ENCODE measurements at places on chromosomes 7 and 10.

- DNase-seq, result no peak
Observed at GRCh38 chr7:36048141-36048901, 104.7 kb upstream of the EEPD1 start.

DNA sequence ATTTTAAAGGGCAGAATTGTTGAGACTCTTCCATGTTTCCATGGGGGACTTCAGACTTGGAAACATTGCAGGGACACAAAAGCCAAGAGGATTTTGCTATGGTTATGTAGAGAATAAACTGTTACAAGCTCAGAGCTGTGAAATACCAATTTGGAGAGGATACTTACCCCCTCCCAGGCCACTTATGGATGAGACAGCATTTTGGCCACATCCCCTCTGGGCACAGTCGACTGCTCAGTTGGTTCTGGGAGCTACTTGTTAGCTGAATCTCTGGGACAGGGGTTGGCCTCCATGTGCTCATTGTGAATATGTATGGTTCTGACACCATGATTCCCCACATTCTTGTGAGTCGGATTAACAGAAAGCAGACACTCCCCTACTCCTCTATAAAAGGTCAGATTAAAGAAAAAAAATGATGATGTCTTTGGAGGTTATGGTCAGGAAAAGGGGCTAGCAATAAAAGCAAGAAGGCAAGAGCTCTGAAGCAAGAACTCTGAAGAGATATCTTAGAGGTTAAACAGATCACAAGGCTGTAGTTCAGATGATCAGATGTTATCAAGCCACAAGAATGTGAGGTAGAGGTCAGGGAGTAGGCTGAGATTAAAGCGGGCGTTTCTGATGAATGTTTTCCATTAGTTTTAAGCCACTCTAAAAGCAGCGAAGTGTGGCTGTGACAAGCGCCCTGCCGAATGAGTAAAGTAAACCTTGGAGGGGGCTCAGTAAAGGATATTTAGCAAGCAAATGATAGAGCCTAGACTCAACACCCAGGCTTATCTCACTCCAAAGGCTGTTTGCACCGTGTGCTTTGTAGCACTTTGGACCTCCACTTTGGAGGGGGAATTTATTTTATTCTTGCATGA lies 17.2 kb downstream of the STAMBPL1 start:
- DNase-seq, result peak; percentile 77

DNA sequence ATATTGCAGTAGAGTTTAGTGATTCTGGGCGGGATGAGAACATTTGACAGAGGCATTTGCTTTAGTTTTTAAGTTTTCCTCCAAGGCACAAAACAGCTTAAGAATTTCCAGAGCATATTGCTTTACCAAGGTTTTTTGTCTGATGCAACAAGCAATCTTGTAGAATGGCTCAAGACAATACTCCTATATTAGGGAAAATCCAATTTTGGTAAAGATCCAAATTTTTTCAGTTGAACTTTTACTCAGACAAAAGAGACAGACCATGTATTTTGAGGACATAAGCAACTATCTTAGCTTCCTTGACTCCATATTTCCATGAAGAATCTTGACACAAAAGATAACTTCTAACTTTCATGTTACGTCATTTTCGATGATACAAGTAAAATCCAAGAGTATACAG lies 92.3 kb upstream of the NANOS1 start:
- no peak for DNase-seq

GRCh38 chr10:74079936-74080590 lies 70.6 kb downstream of the AP3M1 start:
- peak; percentile 76 for DNase-seq

DNA sequence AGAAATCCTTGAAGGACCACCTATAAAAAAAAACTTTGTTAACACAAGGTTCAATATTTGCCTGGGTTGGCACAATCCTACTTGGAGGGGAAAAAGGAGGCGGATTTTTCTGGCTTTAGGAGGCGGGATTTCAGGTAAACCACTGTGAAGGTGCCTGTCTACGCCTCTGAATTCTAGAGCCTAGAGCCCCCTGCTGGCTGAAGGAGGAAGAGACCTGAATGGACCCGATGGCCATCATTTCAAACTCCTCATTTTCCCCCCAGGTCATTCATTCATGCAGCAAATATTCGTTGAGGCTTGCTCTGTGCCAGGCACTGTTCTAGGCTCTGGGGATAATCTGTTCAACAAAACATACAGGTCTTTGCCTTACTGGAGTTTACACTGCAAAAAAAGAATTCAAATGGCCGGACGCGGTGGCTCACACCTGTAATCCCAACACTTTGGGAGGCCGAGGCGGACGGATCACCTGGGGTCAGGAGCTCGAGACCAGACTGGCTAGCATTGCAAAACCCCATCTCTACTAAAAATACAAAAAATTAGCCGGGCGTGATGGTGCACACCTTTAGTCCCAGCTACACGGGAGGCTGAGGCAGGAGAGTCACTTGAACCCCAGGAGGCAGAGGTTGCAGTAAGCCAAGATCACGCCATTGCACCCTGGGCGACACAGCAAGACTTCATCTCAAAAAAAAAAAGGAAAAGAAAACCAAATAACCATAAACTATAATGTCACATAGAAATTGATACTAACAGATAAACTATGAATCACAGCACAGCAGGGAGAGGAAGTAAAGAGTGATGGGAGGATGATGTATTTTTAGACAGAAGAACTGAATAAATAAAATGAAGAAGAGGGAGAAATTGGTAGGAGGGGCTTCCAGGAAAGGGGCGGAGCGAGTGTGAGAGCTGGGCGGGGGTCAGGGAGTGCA lies 90.1 kb upstream of the NFE2L3 start:
- peak; percentile 61 for DNase-seq

DNA sequence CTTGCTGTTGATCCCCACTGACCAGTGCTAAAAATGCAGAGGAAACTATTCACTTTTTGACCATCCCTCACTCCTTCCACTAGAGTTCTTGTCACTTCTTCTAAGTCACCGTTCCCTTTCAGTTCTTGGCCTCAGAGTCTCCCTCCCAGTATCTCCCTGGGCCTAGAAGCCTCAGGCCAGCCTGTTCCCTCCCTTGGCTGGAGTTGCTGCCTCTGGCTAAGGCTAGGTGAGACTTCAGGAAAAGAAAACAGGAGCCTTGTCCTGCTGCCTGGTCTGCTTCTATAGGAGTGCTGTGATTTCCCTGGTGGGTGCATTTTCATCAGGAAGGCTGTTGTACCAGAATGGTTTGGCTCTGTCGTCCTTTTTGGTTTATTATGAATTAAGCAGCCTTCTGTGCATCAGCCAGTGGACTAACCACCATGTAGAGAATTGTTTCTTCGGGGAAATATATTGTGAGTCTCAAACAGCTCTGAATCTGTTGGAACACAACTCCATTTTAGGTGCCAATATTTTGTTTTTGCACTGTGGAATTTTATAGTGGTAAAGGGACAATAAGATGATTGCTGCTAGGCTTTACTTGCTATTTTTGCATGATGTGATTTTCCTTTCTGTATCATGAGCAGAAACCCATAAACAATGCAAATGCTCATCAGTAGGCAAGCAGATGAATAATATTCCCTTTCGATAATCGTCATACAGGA lies 233.4 kb upstream of the FZD1 start:
- no peak for DNase-seq

DNA sequence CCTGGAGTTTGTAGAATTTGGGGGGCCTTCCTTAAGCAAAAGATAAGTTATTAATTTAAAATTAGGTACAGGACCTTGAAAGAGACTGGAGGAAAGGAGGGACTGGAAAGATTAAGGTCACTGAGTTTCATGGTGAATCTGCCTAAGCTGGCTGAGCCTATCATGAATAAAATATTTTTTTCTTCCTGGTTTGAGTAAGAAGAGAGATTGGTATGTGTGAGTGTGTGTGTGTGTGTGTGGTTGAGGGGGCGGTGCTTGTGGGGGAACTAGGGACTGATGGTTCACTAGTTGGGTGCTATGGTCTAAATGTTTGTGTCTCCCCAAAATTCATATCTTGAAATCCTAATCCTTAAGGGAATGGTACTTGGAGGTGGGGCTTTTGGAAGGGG lies 142.5 kb upstream of the PRKCQ start:
- peak; percentile 60 for DNase-seq

DNA sequence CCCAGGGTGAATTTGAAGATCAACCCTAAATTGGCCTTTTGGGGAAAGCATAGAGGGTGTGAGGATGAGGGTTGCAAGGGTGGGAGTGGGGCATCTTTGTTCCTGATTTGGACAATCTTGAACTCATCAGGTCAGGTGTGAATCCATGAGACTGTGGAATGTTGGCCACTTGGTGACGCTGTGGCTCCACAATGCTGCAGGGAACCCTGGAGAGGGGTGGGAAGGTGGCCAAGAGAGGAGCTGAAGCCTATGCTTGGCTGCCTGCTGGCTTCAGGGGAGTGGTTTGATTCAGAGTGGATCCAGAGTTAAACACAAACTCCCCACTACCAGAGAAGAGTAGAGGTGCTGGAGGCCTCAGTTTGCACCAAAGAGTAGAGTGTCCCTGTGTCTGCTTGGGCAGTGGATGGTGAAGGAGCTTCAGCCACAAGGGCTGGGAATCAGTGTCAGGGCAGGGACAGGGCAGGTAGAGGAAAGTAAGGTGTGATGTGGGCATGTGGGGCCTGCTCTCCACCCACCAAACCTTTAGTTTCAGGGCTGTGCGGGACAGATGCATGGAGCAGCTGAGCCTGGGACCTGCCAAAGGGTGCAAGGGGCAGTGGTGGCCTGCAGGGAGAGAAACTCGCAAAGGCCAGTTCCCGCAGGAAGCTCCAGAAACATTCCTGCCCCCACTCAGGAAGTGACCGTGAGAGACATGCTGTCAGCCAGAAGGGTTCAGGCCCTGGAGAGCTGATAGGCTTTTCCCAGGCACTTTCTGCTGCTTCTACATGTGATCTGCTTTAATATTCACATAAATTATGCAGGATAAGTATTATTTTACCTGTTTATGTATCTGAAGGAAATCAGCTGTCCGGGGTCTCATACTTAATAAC lies 81.0 kb upstream of the PRSS58 start:
- DNase-seq, result peak; percentile 52

- DNase-seq, result no peak
Observed at GRCh38 chr7:27782849-27783248, 42.9 kb downstream of the TAX1BP1 start.

DNA sequence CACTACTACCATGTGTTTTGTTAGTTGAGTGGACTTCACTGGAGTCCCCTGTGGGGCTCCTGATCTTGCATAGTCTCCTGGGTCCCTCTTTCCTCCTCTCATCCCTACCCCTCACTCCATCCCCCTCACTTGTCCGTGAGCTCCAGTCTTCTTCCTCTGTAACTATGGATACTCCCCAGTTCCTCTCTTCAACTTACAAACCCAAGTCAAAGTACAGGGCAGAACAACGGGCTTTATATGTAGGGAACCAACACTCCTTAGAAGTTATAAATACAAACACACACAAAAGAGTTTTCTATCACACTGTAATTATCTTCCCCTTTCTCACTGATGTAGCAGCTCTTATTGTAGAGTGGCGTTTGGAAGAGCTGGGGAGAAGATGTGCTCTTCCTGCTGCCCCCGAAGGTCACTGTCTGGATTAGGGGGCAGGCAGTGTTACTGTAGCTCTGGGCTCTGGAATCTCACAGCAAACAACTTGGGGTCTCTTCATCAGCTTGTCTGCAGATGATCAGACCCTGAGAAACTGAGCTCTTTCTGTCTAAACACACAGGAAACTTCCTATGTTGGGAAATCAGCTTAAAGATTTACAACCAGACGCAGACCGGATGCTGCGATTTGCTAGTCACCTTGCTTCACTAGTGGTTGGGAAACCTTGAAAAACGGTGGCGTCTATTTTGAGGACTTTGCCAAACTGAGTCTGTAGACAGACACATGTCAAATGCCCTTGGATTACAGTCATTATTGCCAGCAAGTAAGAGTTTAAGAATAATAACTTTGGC lies 13.6 kb downstream of the SNX10 start:
- no peak for DNase-seq

- DNase-seq, result no peak
Observed at GRCh38 chr7:151056666-151057505, 811 bp downstream of the CDK5 start.

- no peak for DNase-seq
Observed at GRCh38 chr10:119705434-119705831, 20.4 kb upstream of the INPP5F start.

Measured in A172 (cell line).